ENCODE measurements at places on chromosomes 7 and 10.
A peak's percentile ranks its signal among the peaks of the same experiment; 100 is the strongest.

DNA sequence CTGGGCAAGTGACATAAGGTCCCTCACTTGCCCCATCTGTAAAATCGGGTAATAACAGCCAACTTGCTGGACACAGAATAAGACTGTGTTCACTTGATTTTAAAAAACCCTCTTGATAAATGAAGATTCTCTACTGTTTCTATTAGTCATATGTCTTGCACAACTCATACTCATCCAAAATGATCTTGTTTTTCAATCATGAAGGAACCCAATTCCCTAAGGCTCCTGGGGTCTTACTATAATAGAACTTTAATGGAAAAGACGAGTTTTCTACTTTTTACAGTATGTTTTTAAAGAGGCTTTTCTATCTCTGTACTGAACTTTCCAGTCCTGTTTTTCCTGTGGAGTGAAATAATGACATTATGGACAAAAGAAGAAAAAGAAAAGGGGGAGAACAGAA is 103.8 kb downstream of the ARID5B start:
- peak; percentile 56 for DNase-seq

DNA sequence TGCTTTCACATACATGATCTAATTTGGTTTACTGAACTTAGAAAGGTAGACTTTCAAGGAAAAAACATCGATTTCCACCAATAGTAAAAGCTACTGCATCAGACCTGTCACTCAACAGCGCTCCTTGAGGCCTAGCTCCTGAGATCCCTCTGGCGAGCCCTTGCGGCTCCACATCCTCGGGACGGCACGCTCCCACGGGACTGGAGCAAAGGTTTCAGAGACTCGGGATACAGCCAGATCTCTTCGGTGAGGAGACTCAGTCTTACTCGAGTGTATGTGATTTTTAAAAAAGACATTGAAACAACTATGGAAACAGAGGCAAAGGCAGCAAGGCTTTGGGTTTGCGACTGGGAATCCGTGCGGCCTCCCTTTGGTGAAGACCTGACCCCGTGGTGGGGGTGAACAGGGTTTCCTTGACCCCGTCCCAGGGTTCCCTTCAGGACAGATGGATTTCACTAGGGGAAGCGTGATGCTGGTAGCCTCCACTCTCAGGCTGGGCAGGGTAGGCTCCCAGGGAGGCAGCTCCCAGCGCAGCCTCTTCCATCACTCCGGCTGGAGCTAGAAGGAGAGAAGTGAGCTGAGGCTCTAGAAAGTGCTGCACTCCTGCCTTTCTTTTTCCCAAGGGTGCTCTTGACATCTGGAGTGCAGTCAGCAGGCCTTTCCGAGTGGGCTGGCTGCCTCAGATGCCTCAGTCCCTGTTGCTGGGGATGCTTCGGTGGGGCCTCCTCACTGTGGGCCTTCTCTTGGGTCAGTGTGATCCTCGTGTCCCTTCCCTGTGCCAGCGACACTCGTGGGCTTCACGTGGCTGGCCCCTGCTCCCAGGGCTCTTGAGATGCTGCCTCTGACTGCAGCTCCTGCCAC is 5.8 kb upstream of the ATP6V0E2 start:
- no peak for DNase-seq

DNA sequence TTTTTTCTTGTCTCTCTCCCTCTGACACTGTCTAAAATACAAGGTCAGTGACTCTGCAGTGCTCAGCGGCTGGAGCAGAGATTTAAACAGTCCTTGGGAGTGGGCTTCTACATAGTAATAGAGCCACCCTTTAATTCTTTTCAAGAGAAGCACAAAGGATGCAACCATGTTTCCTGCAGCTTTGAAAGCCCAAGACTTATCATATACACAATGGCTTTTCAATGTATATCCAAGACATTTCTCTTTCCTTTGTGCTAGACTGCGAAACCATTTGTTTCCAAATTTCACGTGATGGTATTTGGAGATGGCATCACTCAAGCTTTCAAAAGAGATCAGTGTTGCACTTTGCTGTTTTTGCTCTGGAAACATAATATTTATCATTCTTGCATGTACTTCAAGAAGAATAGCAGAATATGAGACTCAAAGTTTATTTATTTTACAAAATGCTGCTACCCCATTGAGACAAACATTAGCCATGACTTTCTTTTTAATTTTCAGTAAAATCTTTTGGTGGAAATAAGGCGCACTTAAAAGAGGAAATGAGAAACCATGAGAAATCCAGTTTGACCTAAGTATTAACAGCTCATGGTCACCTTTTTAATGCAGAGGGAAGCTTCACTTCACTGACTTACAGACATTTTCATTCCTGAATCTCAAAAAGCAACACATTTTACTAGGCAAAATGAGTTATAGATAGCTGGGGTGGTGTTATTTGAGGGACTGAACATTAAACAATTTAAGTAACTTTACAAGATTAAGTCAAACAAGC is 76.6 kb downstream of the SEMA3C start:
- DNase-seq = no peak

GRCh38 chr7:115582956-115583355 is 447.6 kb downstream of the TFEC start:
- no peak for DNase-seq

GRCh38 chr10:58087896-58088295 is 179.8 kb downstream of the IPMK start:
- DNase-seq = no peak

- DNase-seq = no peak
Observed at GRCh38 chr7:44808914-44809393, 12.5 kb downstream of the PPIA start.

DNA sequence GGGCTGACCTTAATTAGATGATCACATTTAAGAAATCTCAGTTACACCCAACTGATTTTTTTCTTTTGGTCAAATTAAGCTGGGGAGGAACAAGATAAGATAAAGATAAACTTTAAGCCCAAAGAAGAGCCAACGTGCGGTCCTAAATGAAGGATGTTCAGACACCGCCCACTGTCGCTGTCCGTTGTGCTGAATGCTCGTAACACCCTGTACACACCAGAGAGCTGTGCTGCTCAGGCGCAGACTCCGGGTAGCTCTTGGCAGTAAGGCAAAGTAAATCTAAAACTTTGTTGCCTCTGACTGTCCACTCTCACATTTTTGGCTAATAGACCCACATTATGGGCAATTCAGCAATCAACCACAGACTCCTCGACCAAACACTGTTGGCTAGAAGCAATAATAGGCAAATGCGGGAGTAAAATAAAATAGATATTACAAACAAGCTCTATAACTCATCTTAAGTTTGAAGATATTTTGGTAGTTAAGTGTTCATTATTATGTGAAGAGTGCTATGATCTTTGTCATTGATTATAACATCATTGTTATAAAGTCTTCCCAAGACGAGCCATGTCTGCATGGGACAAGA is 57.1 kb downstream of the PLPP4 start:
- no peak for DNase-seq

DNA sequence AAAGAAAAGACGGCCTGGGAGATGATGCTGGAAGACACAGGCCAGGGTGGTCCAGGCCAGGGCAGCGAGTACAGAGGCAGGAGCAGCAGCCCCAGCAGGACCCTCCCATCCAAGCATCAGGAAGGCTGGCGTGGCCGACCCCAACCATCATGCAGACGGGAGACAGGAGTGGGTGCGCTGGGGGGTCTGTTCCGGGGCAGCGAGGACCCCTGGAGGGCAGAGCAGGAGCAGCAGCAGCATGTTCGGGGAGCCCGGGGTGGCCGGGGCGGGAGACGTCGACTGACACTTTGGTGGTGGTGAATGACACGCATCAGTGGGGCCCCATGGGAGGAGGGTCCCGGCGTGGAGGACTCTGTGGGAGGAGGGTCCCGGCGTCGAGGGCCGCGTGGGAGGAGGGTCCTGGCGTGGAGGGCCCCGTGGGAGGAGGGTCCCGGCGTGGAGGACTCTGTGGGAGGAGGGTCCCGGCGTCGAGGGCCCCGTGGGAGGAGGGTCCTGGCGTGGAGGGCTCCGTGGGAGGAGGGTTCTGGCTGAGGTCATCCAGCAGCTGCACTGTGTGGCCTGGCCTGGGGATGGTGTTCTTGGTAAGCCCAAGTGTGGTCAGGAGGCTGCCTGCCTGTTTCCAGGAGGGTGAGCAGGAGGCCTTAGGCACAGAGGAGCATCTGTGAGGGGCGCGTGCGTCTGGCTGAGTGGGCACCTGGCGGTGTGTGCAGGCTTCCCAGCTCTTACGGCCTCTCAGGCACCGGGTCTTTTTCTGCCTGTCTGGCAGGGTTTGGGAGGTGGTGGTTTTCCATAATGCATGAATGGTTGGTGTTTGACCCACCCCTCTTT is 38.9 kb downstream of the FAM20C start:
- DNase-seq = no peak

GRCh38 chr7:5497295-5498103 is 73.9 kb upstream of the TNRC18 start:
- no peak for DNase-seq

Measured in foreskin melanocyte (primary cell).